Pancreas (tissue), 10 donors: ENCODE measurements at places on chromosomes 3 and 15. TPM values are rescaled to one million over a fixed set of nuclear protein-coding genes. Genes with fewer than 3 reads are reported as not detected.

SNX33 gene
- 13.4 TPM for total RNA-seq

DNA sequence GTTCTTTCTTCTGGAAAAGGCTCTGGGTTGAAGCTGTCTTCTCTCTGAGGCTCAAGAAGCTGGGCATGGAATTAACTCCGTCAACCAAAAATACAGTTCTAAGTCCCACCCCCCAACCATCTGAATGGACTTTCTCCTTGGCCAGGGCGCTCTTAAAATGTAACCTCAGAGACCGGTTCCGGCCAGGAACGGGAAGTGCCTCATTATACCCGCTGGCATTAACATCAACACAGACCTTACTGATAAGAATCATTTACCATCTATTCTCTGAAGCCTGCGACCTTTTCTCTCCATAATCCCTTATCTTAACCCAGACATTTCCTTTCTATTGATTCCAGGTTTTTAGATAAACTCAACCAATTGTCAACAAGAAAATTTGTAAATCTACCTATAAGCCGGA, 64.7 kb downstream of the ATP1B3 start:
- no peaks in the 10 kb centered on the region for H3K27me3 ChIP-seq
- no peaks in the 10 kb centered on the region for H3K4me1 ChIP-seq
- DNase-seq, result no peak
- no peaks in the 10 kb centered on the region for H3K36me3 ChIP-seq
- no peak overlapping the region for H3K4me3 ChIP-seq

- no peak overlapping the region for H3K27ac ChIP-seq
- DNase-seq, result no peak
Measured at GRCh38 chr3:170524073-170524472, 61.8 kb downstream of the SLC7A14 start.

ESYT3 gene
- 0.95 TPM for total RNA-seq

DNA sequence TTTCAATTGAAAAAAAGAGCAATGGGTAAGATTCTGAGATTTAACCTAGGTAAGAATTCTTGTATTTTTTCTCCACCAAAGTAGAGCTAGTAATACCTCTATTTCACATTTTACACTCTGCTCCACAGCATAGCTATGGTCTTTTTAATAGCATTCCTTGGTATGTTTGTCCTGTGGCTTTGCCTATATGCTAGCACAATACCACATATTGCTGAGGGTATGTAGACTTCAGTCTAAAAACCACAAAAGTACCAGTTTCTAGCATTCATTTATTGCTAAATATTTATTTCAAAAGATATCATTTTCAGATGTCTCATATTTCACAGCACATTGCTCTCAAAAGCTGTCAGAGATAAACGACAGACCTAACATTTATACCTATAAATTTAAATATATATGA, 18.2 kb upstream of the EOGT start:
- no peak for DNase-seq
- H3K4me1 ChIP-seq, result no peaks in the 10 kb centered on the region
- H3K27ac ChIP-seq, result no peak overlapping the region
- H3K27me3 ChIP-seq, result no peaks in the 10 kb centered on the region
- no peak overlapping the region for H3K4me3 ChIP-seq
